ENCODE measurements at places on chromosomes 11 and 22.

- no peak for DNase-seq
Measured at GRCh38 chr11:41392596-41392995, 66.9 kb downstream of the LRRC4C start.

GRCh38 chr11:78840623-78841022, 266.0 kb upstream of the NARS2 start:
- DNase-seq, result no peak

DNA sequence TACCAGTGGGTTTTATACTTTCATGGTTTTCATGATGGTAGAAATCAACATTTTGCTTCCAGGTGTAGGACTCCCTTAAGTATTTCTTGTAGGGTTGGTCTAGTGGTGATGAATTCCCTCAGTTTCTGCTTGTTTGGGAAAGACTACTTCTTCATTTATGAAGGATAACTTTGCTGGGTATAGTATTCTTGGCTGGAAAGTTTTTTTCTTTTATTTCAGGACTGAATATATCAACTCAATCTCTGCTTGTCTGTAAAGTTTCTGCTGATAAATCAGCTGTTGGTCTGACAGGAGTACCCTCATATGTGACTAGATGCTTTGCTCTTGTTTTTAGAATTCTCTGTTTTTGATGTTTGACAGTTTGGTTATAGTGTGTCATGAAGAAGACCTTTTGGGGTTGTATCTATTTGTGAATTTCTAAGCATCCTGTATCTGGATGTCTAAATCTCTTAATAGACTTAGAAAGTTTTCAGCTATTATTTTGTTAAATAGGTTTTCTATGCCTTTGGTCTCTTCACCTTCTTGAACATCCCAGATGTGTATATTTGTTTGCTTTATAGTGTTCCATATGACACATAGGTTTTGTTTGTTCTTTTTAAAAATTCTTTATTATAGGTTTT, 95.9 kb downstream of the ENTHD1 start:
- DNase-seq, result no peak

DNA sequence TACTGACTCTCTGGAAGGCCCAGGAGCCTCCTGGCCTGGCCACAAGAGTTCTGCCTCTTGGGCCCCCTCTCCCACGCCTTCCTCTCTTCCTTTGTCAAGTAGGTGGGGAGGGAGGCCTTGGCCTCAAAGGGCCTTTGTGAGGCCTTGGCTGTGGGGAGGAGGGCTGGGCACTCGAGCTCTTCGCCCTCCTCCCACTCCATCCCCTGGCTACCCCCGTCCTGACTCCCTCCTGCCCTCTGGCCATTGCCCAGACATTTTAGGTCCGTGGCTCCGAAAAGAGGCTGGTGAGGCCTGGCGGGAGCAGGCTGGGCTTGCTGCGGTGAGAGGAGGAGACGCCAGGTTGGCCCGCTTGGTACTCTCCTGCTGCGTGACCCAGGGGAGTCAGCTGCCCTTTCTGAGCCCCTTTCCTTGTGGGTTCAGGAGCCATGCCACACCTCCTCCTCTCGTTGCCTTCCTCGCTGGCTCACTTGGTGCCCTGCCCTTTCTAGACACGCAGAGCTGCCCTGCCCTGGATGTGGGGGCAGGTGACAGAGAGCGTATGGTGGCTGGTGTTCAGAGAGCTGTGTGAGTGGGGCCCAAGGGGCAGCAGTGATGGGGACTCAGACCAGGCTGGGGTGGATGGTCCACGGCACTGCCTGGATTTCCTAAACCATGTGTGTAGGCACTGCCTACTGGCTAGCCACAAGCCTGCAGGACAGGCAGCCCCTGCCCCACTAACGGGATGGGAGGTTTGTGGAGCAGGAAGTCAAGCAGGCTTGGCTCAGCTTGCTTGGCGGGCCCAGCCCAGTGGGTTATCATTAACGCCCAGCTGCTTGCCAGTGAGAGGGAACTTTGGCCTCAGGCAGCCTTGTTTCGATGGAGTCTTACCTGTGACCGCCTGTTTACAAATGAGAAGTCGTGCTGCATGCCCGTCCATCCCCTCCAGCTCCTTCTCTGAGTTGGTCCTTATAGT, 15.8 kb upstream of the OMP start:
- no peak for DNase-seq

DNA sequence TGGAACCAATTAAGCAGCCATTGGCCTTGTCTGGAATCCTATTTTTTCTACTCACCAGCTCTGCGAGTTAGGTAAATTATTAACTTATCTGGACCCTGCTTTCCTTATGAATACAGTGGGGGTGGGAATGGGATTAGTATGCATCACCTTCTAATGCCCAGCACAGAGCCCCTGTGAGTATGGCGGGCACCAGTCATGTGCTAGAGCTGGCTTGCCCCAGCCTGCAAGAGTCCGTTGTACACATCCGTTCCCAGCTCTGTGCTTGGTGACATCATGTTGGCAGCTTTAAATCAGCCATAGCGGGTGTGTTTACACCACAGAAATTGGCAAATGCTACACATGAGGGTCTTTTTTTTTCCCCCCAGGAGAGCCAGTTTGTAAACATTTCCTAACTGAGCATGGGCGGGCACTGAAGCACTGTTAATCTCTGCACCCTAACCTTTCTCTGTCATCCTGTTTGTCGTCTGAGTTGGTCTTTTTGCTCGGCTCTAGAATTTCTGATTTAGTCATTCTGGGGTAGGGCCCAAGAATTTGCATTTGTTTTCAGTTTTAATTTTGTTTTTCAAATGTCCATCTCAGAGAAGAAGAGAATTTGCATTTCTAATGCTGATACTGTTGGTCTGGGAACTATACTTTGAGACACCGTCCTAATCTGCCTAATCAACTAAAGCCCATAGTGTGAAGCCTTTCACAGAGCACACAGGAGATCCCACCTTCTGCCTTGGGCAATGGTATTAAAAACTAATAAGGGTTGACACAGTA, 130.3 kb upstream of the TBCEL start:
- DNase-seq, result no peak

DNA sequence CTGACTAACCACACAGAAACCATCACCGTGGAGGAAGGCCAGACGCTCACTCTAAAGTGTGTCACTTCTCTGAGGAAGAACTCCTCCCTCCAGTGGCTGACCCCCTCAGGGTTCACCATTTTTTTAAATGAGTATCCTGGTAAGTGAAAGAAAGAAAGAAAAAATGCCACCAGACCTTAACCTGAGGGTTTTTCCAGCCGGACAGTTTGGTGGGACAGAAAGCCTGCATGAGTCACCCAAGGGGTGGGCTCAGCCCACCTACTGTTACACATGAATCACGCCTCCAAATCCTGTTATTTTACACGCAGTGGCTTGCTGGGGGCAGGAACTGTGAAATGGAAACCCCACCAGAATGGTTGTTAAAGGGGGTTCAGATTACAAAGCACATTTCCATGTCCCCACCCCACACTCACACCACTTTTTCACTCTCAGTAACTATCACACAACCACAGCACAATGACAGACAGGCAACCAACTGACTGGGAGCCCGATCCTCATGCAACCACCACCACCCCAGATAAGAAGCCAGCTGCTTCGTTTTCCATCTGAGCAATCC, 11.9 kb downstream of the CRTAM start:
- no peak for DNase-seq

DNA sequence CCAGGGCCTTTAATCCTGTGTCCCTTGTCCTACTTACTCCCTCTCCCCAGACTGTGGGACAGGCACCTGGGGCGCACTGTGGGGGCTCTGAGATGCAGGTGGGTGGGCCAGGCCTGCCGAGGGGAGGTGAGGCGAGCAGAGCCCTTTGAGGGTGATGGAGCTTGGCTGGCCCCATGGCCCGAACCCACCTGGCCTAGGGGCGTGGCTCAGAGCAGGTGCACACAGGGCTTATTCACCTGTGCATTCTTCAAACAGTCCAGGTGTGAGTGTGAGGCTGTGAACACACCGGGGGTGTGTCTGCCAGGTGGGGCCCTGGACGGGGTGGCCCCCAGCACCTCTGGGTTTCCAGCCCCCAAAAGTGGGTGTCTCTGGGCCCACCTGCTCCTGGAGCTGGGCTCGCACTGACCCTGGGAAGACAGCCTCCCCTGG, 9.0 kb upstream of the MUC5AC start:
- no peak for DNase-seq
